Activated T-cell treated with anti-CD3 and anti-CD28 coated beads, Interleukin-2, amount 50 U/mL, for 4 hours (primary cell): ENCODE measurements at places on chromosomes 5 and 9. TPM values are rescaled to one million over a fixed set of nuclear protein-coding genes. Genes with fewer than 3 reads are reported as not detected.

DNA sequence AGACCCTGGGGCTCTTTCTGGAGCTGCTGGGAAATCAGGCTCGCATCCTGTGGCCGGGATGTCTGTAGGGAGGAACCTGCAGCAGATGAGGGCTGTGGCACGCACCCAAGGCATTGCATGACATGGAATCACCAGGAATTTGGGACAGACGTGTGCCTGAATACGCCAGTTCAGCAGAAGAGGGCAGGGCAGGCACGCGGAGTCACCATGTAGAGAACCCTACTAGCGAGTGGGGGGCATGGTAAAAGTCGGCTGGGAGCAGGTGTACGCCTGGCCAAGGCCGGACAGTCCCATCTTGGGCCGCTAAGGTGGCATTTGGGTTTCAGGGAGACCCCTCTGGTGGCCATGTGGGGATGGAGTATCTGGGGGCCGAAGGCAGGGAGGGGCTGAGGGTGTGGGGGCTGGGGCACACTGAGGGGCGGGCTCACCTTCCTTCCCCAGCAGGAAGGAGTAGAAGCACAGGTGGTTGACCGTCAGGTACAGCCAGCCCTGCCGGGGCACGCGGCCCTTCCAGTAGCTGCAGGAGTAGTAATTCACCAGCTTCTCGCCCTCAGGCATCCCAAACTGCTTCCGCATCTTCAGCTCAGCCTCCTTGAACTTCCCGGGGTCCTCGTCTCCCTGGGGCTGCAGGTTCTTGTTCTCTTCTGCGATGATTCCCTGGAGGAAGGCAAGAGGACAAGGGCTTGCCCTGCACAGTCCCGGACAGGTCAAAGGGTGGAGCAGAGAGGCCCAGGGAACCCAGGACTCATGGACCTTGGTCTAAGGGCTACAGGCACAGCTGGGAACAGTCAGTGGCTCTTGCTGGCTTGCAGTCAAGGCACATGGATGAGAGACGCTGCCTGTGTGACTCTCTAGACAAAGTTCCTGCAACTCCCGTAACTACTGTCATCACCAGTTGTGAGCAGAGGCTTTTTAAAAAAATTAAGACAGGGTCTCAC is 13.5 kb downstream of the TBC1D9B start:
- DNase-seq = no peak

DNA sequence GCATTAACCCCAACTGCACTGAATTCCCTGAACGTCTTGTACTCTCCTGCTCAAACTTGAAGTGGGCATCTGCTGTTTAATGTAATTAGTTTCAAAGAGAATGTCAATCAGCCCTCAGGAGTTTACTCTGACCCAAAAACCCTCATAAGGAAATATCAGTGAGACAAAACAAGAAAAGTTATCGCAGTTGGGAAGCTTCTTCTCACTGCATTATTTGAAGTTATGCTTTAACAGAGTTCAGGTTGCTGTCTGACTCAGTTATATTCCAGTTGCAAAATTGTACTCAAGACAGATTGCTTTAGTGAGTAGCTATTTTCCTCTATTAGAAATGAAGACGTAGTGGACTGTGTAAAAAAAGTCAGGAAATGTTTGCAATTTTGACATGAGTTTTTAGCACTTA is 52.1 kb downstream of the PPIC start:
- no peak for DNase-seq

DNA sequence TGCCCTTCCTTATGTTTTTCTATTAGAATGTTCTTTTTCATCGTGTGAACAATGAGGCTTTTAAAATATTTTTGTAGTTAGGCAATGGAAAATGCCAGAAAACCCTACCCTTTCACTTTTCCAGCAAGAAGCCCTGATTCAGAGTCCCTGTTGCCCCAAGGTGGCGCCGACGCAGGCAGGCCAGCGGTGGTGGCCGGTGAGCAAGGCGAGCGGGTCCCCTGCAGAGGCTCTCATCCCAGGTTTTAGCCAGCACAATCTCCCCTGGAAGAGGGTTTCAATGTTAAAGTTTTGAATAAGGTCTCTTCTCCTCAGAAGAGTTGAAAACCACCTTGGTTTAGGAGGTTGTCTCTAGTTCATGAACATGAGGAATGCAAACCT is 40.8 kb upstream of the CKMT2 start:
- no peak for DNase-seq

DNA sequence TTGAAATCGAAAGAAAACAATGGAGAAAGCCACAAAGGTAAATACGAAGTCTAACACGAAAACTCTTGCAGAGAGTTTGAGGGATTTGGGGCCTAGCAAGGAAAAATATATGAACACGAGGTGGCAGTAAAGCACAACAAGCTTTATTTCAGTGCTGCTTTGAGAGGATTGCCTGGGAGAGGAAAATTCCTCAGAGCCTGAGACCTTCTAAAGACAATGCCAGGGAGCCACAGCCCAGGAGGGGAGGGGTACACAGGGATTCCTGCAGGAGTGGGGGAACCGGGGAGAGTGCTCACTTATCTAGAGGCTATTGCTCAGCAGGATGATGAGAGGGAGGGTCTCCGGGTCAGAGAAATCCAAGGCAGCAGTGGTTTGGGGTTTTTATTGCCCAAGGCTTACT is 134.9 kb upstream of the ADCY2 start:
- DNase-seq = no peak

- DNase-seq = no peak
Measured at GRCh38 chr5:83393504-83393866, 78.1 kb upstream of the VCAN start.

The GPR151 gene
- total RNA-seq = not detected

DNA sequence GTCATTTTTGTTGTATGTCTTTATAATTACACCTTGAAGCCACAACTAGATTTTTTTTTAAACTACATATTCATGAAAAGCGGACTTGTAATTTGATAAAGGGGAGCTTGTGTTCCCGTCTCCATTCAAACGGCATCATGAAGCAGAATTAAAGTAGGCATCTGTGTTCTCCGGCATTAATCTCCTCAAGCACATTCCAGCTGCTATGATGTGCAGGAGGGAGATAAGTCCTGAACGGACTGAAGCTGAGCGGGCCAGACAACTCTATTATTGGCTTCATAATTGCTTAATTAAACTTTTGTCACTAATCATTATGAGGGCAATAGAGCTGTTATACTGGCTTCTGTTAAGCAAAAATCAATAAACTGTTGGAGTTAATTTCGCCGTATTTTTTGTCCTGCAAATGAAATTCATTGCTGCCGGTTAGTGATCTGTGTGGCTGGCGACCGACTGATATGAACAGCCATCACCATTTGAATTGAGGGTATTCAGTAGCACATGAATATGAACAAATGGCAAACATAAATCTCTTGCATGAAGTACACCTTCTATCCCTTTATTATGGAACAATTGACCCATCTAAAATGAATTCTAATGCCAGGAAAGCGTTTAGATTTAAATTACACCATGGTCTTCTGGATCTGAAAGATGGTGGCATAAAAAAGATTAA is 408.8 kb upstream of the IRX1 start:
- DNase-seq = no peak

GRCh38 chr5:3729631-3730030 is 134.0 kb downstream of the IRX1 start:
- no peak for DNase-seq

The RAI14 gene
- total RNA-seq = 7.1 TPM
